NCI-H446 (cell line): ENCODE measurements at places on chromosomes 7 and 10.

- no peak for DNase-seq
Observed at GRCh38 chr7:112789453-112789816, 758 bp downstream of the TMEM168 start.

GRCh38 chr7:29598613-29599012 lies 35.0 kb downstream of the PRR15 start:
- DNase-seq: no peak

- peak; percentile 19 for DNase-seq
Observed at GRCh38 chr10:43292755-43293676, 26.2 kb upstream of the RASGEF1A start.

DNA sequence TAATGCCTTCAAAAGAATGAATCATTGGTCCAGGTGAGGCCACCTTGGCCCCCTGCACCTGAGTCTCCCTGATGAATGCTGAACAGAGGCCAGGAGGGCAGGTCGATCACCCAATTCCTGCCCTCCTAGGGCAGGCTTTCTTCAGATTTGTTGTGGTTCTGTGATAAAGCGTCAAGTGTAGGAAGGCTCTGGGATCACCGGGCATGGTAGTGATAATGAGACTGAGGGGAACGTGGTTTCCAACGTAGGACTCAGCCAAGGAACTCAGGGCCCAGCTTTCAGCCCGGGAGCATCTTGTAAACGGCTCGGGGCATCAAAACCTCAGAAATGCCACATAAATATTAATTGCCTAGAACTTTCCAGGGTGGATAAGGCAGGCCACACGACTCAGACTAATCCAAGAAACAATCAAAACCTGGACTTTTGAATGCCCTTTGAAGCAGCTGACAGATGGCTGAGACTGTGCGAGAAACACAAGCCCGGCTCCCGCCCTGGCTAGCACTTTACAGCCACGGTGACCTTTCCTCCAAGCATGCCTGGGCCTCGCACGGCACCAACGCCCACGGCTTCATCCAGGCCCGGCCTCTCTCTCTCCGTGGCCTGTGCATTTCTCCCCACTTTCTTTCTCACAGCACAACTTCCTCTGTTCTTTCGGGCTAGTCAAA lies 239.3 kb upstream of the GRB10 start:
- DNase-seq: no peak

DNA sequence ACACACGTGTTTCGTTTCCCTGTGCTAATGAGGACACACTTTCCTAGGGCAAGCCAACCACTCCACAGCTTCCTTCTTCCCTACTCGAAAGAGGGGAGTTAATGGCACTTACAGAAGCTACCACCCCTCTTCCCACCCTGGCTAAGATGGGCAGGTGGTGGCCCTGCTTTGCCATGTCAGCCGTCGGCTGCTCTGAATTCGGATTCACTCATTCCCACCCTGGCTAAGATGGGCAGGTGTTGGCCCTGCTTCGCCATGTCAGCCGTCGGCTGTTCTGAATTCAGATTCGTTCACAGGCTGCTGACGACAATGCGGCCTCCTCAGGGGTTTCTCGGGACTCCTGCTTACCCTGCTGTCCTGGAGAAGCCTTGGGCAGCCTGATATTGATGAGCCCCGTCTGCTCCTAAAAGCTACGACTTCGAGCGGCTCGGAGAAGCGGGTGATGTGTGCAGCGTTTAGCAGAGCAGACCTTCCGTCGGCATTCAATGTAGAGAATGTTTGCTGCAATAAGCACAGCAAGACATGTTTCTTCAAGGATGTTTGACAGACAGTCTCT lies 56.2 kb upstream of the PPP2R2D start:
- DNase-seq: no peak

- DNase-seq: no peak
Observed at GRCh38 chr10:3495281-3495680, 289.7 kb downstream of the KLF6 start.

DNA sequence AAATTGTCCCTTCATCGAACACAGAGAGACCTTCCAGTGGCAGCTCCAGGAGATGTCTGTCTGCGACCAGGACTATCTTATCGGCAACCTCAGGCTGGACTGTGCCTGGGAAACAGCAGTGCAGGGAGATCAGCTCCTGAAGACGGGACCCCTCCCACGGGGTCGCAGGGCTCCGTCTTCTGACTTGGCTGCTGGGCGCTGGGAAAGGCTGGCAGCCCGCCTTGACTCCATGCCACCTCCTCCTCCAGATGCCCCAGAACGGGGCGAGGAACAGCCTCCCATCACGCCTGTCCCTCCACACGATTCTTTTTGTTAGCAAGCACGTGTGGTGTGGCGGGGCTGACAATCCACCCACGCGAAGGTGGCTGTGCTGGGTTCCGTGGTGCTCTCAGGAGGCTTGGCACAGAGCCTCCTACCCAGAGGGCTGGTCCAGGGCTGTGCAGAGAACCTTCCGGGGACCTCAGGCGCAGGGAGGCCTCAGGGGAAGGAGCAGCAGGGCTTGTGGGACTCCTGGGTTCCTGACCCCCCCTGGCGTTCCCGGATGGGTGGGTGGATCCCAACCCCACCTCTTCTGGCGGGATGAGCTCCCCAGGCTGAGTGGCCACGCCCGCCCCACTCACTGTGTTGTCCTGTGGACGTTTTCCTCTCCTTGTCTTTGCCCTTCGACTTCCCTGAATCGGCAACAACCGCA lies 47.6 kb upstream of the NKX6-2 start:
- DNase-seq: no peak

- DNase-seq: no peak
Observed at GRCh38 chr7:47194516-47195057, 387.3 kb downstream of the TNS3 start.

DNA sequence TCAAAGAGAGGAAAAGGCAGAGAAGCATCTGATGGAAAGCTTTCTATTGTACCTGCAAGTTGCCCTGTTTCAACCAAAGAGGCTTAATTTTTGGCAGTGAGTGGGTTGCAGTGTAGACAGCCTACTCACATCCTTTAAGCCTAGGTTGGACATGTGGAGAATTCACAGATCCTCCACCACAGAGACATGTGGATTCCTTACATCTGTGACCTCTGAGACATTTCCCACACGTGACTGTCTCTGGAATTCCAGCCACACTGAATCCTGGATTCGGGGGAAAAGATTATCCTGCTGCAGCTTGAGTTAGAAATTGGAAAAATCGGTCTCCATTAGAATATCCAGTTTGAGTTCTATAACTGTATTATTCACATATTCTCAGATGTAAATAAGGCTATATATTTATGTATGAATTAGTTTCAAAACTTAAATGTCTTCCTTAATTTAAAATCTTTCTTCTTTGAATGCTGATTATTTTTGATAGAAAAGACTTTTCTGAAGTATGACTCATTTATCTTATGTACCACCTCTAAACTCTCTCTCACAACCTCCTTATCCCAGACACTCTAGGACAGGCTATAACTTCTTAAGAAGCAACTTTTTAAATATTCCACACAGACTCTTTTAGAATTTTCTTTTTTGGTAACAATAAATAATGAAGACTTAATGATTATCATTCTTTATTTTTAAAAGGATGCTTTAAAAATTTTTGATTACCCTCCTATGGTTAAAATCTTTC lies 123.3 kb downstream of the TWIST1 start:
- no peak for DNase-seq
